Adrenal gland (tissue), 19 donors: ENCODE measurements at places on chromosomes 7 and 10. TPM values are rescaled to one million over a fixed set of nuclear protein-coding genes. Genes with fewer than 3 reads are reported as not detected.

- no peak for DNase-seq
- no peaks in the 10 kb centered on the region for H3K36me3 ChIP-seq
- no peak overlapping the region for H3K27ac ChIP-seq
- H3K4me1 ChIP-seq: no peaks in the 10 kb centered on the region
These were observed 14.6 kb downstream of the ZCWPW1 start for GRCh38 chr7:100413889-100414288.

DNA sequence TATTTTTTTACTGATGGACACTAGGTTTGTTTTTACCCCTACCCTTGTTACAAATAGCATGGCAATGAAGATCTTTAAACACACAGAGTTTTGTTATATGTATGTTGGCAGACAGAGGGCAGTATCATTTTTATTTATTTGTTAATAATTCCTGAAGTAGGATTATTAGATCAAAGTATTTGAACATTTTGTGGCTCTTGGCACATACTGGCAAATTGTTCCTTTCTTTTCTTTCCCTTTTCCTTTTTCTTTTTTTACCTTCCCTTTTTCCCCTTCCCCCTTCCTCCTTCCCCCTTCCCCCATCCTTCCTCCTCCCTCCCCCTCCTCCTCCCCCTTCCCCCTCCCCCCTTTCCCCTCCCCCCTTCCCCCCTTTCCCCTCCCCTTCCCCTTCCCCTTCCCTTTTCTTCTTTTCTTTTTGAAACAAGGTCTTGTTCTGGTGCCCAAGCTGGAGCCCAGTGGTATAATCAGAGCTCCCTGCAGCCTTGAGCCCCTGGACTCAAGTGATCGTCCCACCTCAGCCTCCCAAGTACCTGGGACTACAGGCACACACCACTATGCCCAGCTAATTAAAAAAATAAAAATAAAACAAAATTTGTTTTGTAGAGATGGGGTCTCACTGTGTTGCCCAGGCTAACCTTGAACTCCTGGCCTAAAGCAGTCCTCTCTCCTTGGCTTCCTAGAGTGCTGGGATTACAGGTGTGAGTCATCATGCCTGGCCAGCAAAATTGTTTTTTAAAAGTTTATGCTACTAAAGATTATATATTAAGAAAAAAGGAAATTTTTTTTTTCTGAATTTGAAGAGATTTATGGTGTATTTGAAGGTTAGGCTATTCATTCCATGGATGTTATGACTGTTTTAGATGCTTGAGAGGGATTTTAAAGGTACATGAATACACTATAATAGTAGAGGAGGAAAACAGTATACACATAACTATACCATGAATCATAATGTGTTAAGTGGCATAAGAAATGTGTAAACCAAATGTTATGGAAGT lies 39.3 kb downstream of the SEPTIN7 start:
- H3K4me3 ChIP-seq: no peak overlapping the region
- no peak for DNase-seq
- no peaks in the 10 kb centered on the region for H3K36me3 ChIP-seq

- H3K36me3 ChIP-seq: no peaks in the 10 kb centered on the region
- no peak for DNase-seq
- H3K27me3 ChIP-seq: no peaks in the 10 kb centered on the region
- H3K4me3 ChIP-seq: no peak overlapping the region
- H3K4me1 ChIP-seq: no peaks in the 10 kb centered on the region
These were observed 187.6 kb downstream of the NSUN6 start for GRCh38 chr10:18463673-18464211.

DNA sequence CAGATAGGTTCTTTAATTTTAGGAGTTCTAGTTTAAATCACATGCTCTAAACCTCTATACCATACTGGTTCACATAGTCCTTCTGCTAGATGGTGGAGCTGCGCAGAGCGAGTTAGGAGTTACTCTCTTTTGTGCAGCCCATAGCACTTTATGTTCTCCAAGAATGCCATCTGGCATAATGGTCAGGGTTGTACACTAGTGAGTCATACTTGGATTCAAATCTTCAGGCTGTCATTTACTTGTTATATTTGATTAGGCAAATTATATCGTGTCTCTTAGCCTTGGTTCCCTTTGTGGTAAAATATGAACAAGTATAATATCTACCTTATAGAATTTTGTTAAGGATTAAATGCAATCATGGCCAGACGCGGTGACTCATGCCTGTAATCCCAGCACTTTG lies 1078.3 kb downstream of the NRG3 start:
- no peak overlapping the region for H3K4me3 ChIP-seq
- DNase-seq: no peak
- H3K27ac ChIP-seq: no peak overlapping the region
- no peaks in the 10 kb centered on the region for H3K27me3 ChIP-seq
- no peaks in the 10 kb centered on the region for H3K4me1 ChIP-seq

GRCh38 chr10:129968853-129969183 lies 4.7 kb upstream of the EBF3 start:
- DNase-seq: peak; percentile 13
- peaks cover 17% of the 10 kb centered on the region for H3K4me1 ChIP-seq
- no peak overlapping the region for H3K27ac ChIP-seq
- no peak overlapping the region for H3K4me3 ChIP-seq
- H3K36me3 ChIP-seq: no peaks in the 10 kb centered on the region

- H3K4me3 ChIP-seq: no peak overlapping the region
- no peak for DNase-seq
- H3K27me3 ChIP-seq: no peaks in the 10 kb centered on the region
- no peak overlapping the region for H3K27ac ChIP-seq
- no peaks in the 10 kb centered on the region for H3K36me3 ChIP-seq
- no peaks in the 10 kb centered on the region for H3K4me1 ChIP-seq
These were observed 188.5 kb upstream of the SHH start for GRCh38 chr7:156000601-156001396.

DNA sequence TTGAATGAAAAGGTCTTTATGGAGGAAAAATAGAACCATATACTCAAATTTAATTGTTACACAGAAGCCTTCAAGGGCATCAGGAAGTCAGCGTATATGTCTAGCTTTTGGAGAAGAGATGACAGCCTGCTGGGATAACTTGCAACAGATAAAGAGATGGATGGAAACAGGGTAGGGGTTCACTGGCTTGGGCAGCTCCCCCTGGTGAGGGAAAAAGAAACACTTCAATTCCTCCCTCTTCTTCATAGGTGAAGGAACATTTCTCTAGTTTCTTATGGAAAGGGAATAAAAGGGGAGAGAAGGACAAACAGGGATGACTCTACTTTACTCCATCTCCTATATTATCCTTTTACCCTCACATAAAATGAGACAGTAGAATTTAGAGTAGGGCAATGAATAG lies 635.7 kb downstream of the PHTF2 start:
- no peaks in the 10 kb centered on the region for H3K27me3 ChIP-seq
- H3K36me3 ChIP-seq: no peaks in the 10 kb centered on the region
- H3K4me1 ChIP-seq: no peaks in the 10 kb centered on the region
- no peak for DNase-seq
- no peak overlapping the region for H3K4me3 ChIP-seq

DNA sequence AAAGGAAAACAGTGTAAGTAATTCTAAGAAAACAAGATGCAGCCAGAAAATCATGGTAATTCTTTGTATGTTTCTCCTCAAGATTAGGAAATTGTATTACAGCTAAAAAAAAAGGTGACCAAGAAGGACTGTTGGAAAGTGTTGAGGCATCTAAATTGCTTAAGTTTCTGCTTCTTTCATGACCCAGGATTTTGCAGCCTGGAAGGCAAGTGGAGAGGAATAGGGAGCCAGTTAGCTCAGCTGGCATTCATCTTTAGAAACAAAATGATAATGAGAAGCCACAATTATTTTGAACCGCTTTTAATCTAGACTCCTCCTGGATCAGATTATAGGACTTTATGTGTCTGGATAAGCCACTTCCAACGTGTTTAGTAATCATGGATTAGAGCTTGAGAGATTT lies 56.8 kb upstream of the TMEM229A start:
- H3K36me3 ChIP-seq: no peaks in the 10 kb centered on the region
- H3K27me3 ChIP-seq: no peaks in the 10 kb centered on the region

- no peaks in the 10 kb centered on the region for H3K27me3 ChIP-seq
- H3K27ac ChIP-seq: no peak overlapping the region
- H3K4me1 ChIP-seq: peaks cover 11% of the 10 kb centered on the region
- no peaks in the 10 kb centered on the region for H3K36me3 ChIP-seq
- DNase-seq: no peak
- no peak overlapping the region for H3K4me3 ChIP-seq
These were observed 161.0 kb upstream of the TRIM24 start for GRCh38 chr7:138299066-138299465.

DNA sequence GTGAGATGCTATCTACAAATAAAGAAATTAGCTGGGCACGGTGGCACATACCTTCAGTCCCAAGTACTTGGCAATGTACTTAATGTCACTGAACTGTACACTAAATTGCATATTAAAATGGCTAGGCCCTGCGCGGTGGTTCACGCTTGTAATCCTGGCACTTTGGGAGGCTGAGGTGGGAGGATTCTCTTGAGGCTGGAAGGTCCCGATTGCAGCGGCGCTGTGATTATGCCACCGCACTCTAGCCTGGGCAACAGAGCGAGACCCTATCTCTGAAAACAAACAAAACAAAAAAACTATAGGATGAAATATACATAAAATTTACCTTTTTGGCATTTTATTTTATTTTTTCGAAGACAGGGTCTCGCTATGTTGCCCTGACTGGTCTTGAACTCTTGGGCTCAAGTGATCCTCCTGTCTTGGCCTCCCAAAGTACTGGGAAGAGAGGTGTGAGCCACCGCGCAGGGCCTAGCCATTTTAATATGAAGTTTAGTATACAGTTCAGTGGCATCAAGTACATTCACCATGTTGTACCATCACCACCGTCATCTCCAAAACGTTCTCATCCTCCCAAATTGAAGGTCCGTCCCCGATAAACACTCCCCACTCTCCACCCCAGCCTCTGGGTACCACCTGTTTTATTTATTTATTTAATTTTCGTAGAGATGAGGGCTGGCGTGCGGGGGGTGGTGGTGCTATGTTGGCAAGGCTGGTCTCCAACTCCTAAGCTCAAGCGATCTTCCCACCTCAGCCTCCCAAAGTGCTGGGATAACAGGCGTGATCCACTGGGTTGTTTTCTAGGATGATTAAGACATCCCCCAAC lies 1.3 kb upstream of the EIF3B start:
- no peak overlapping the region for H3K27ac ChIP-seq
- H3K27me3 ChIP-seq: no peaks in the 10 kb centered on the region
- H3K4me1 ChIP-seq: peaks cover 31% of the 10 kb centered on the region
- H3K36me3 ChIP-seq: no peaks in the 10 kb centered on the region

DNA sequence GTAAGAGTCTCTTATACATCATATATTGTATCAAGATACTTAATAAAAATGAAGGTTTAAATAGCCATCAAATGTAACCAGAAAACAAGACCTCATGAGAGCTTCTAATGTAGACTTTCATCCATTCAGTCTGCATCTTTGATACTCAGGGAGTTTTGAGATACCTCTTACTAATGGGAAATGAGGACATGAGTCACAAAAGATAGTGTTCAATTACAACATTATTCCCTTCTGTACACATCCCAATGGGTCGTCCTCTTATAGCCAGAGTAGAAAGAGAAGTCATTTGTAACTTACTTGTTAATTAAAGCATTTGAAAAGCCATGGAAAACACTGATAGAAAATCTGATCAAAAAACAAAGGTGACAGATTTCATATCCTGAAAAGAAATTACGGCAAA lies 19.4 kb downstream of the SHTN1 start:
- H3K4me3 ChIP-seq: no peak overlapping the region
- H3K27me3 ChIP-seq: no peaks in the 10 kb centered on the region
- H3K36me3 ChIP-seq: no peaks in the 10 kb centered on the region
- no peaks in the 10 kb centered on the region for H3K4me1 ChIP-seq
- H3K27ac ChIP-seq: no peak overlapping the region
- no peak for DNase-seq

GRCh38 chr7:35677582-35678356 lies 17.2 kb downstream of the HERPUD2 start:
- no peaks in the 10 kb centered on the region for H3K36me3 ChIP-seq
- no peak overlapping the region for H3K27ac ChIP-seq
- no peak overlapping the region for H3K4me3 ChIP-seq
- DNase-seq: no peak

GRCh38 chr10:128943111-128943510 lies 523.9 kb upstream of the MGMT start:
- H3K27me3 ChIP-seq: no peaks in the 10 kb centered on the region
- H3K36me3 ChIP-seq: no peaks in the 10 kb centered on the region
- H3K4me1 ChIP-seq: no peaks in the 10 kb centered on the region
- H3K4me3 ChIP-seq: no peak overlapping the region

DNA sequence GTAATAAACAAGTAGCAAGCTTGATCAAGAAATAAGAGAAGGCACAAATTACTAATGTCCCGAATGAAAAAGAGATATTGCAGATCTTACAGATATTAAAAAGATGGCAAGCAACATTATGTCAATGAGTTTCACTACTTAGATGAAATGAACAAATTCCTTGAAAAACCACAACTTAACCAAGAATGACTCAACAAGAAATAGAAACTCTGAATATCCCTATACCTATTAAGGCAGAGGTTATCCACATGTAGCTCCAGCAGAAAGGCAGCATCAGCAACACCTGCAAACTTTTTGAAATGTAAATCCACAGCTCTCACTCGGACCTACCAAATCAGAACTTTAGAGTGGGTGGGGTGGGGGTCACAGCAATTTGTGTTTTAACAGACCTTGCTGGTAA lies 33.6 kb downstream of the PDE1C start:
- DNase-seq: no peak
- no peak overlapping the region for H3K4me3 ChIP-seq
- H3K4me1 ChIP-seq: no peaks in the 10 kb centered on the region
- no peak overlapping the region for H3K27ac ChIP-seq
- no peaks in the 10 kb centered on the region for H3K27me3 ChIP-seq

- no peaks in the 10 kb centered on the region for H3K27me3 ChIP-seq
- no peak overlapping the region for H3K4me3 ChIP-seq
- no peak overlapping the region for H3K27ac ChIP-seq
- no peaks in the 10 kb centered on the region for H3K36me3 ChIP-seq
These were observed 60.6 kb upstream of the DNAAF5 start for GRCh38 chr7:665736-666453.

GRCh38 chr7:26372704-26373103 lies 81.0 kb downstream of the SNX10 start:
- no peak for DNase-seq
- H3K27me3 ChIP-seq: peaks cover 3% of the 10 kb centered on the region
- H3K36me3 ChIP-seq: no peaks in the 10 kb centered on the region
- H3K4me3 ChIP-seq: no peak overlapping the region

DNA sequence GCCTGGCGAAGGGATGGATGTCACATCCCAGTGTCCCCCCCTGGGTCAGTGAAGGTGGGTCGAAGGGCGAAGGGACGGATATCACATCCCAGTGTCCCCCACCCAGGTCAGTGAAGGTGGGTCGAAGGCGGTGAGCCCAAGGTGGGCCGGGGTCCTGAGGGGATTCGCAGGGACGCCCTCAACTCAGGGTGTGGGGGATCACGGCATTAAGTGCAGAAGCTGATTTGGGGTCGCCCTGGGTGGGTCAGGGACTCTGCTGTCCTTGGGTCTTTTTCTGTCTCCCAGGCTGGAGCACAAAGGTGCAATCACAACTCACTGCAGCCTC lies 21.9 kb downstream of the ADAP1 start:
- H3K4me1 ChIP-seq: no peaks in the 10 kb centered on the region
- H3K27me3 ChIP-seq: no peaks in the 10 kb centered on the region
- no peaks in the 10 kb centered on the region for H3K36me3 ChIP-seq
- H3K4me3 ChIP-seq: no peak overlapping the region

The ELMO1 gene
- total RNA-seq: 19.6 TPM

The NME8 gene
- total RNA-seq: not detected

The ANKRD61 gene
- 0.52 TPM for total RNA-seq

The SFRP5 gene
- 2.3 TPM for total RNA-seq

The WIPF3 gene
- 0.50 TPM for total RNA-seq

The ITGA8 gene
- total RNA-seq: 23.8 TPM

The ERVW-1 gene
- total RNA-seq: not detected

The ACBD7 gene
- 1.4 TPM for total RNA-seq

The SEC61G gene
- total RNA-seq: 260 TPM

The STOX1 gene
- 4.8 TPM for total RNA-seq

The ELN gene
- total RNA-seq: 13.5 TPM
